AML-193 (cell line): ENCODE measurements at places on chromosomes 13 and 19.

- no peak for DNase-seq
Measured at GRCh38 chr19:3606690-3607289, at the start of gene TBXA2R. Gene TBXA2R (minus strand): TSS chr19:3606875. CDS start chr19:3600634, 6,241 bp downstream.

- no peak for DNase-seq
Measured at GRCh38 chr13:66577358-66577757, 652.8 kb downstream of the PCDH9 start.

DNA sequence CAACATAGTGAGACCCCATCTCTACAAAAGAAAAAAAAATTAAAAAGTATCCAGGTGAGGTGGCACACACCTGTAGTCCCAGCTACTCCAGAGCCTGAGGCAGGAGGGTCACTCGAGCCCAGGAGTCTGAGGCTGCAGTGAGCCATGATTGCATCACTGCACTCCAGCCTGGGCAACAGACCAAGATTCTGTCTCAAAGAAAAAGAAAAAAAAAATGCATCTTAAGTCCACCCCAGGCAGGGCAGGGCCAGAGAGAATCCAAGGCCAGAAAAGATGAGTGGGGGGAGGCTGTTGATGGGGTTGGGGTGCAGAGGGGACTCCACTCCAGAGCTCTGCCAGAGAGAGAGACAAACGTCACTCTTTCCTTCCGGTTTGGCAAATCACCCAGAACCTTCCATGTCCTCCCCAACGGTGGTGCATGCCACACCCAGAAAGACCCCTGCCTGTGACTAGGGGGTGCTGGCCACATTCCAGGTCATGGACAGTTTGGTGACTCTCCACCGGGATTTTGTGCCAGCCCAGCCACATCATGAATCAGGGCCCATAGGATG is 431 bp downstream of the FUT3 start:
- DNase-seq, result no peak

- no peak for DNase-seq
Measured at GRCh38 chr19:48681127-48681470, 8.3 kb upstream of the NTN5 start.
